Activated naive CD4-positive, alpha-beta T cell treated with anti-CD3 and anti-CD28 coated beads for 36 hours (primary cell): ENCODE measurements at places on chromosomes 13 and 19. TPM values are rescaled to one million over a fixed set of nuclear protein-coding genes. Genes with fewer than 3 reads are reported as not detected.

DNA sequence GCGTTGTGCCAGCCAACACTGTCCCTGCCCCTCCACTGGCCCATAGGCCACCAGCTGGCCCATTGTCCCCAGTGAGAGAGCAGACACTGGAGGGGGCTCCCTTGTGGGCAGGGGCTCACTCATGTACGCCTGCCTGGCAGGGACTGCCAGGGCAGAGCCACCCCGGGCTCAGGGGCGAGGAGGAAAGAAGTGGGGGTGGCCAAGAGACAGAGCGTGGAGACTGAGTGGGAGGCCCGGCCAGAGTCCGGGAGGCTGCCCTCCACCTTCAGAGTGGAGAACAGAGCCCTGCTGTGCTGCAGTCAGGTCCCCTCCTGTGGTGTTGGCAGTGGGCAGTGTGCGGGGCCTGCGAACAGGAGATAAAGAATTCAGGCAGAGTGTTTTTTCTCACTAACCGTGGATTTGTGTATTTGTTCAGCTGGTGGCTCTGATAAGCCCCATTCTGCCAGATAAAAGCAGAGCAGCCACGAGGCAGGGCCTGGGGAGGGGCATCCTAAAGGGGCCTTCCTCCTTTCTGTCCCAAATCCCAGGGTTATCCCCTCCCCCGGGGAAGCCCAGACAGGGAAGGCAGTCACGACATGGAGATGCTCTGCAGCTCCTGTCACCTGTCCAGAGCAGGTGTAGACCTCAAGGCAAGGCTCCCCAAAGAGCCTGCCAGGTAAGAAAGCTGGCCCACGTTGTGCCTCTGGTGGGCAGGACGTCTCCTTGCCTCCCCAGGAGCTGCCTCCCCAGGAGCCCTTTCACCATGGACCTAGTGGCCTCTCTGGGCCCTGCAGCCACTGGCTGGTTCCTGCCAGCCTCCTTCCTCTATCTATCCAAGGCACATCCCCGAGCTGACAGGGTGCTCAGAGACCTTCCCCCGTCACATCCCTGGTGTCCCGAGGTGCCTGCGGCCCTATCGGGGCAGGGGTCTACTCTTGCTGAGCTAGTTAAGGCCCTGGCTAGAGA, 33.0 kb downstream of the LYL1 start:
- no peak for DNase-seq

DNA sequence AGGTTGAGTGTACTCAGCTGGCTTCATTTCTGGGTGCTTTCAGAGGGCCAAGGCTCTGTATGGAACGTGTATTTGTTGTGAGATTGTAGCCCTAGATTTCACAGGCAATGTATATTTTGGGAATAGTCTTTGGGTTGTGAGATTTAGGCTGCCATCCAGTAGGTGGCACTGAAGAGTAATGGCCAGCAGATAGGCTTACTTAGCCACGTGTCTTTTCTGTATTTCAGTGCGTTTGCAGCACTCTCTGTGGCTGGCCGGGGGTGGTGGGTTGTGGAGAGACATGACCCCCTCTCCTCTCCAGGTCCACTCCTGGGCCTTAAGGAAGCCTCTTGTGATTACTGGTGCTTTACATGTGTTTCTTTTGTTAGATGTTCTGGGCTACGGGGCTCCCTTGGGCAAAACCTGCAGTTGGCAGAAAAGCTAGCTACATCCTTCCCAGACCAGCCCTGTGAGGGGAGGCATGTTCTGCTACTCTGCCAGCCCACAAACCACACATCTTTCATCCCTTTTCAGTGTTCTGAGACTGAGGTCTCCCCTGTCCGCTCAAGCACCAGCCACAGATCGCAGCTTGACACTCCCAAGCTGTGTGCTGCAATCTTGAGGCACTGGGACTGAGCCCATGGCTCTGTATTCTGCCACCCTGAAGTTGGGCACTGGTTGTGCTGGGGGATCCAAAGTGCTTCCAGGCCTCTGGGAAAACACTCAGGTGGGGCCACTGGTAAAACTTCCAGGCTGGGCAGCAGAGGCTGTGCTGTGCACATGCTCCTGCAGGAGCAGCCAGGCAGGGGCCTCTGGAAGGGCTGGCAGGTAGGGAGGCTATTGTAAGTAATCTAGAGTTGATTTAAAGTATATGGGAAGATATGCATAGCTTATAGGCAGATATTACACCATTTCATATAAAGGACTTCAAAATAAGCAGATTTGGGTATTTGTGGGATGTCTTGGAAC, 1096.8 kb upstream of the PCDH20 start:
- peak; percentile 23 for DNase-seq

- no peak for DNase-seq
Measured at GRCh38 chr19:1942934-1943555, 2.1 kb downstream of the CSNK1G2 start.

DNA sequence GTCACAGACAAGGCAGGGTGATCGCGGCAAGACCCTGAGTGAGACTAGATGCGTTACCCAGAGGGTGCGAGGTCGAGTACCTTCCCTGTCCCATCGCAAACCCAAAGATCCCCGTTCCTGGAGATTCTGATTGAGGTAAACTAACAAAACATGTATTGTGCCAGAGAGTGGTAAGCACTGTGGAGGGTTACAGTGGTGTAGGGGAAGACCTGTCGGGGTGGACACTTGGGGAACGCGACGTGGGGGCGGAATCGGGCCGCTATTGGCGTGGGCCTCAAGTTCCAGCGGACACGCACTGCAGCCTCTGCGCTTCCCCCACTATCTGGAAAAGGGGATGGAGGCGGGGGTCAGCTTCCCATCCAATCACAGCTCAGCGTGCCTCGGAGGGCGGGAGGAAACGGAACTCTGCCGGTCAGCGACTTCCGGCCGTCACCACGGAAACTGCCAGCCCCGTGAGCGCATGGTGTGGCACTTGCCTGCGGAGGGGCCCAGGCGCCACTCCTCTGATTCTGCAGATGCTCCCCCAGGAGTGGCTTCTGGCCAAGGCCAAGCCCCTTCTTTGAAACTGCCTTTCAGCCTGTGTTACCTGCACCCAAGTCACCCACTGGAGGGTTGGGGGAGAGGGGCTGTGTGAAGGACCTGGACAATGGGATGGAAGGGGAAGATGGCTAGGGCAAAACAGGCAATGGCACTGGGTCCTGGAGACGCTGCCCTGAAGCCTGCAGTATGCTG, 1.0 kb upstream of the UBE2M start:
- peak; percentile 87 for DNase-seq

GRCh38 chr13:26698392-26699196, 62.0 kb downstream of the GPR12 start:
- peak; percentile 88 for DNase-seq

- DNase-seq: no peak
Measured at GRCh38 chr13:114058051-114058867, 74.2 kb downstream of the RASA3 start.

DNA sequence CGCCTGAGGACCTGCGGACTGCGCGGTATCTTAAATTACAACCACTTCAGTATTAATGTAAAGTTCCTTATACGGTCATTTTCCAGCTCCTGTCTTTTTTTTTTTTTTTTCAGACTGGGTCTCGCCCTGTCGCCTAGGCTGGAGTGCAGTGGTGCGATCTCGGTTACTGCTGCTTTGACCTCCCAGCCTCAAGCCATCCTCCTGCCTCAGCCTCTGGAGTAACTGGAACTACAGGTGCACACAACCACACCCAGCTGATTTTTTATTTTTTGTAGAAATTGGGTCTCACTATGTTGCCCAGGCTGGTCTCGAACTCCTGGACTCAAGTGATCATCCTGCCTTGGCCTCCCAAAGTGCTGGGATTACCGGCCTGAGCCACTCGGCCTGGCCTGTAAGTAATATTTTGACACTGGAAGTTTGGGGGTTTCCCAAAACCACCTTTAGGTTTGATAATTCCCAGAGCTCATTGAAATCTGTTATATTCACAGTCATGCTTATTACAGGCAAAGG, 406 bp upstream of the EID2B start:
- no peak for DNase-seq

GRCh38 chr13:43846496-43847158, 32.9 kb downstream of the CCDC122 start:
- DNase-seq: no peak

DNA sequence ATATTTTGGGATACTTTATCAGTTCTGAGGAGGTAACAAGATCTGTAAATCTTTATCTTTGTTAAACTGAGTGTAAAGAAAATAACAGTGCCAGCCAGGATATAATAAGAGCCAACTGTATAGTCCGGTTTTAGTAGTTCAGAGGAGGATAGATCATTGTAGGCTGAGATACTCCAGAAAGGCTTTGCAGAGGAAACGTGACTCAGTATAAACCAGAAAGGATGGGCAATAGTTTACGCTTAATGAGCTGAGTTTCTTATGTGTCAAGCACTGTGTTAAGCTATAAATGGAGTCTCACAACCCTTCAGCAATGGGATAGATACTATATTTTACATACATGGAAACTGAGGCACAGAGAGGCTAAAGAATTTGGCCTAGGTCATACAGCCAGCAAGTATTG, 3.8 kb downstream of the RFXAP start:
- no peak for DNase-seq

DNA sequence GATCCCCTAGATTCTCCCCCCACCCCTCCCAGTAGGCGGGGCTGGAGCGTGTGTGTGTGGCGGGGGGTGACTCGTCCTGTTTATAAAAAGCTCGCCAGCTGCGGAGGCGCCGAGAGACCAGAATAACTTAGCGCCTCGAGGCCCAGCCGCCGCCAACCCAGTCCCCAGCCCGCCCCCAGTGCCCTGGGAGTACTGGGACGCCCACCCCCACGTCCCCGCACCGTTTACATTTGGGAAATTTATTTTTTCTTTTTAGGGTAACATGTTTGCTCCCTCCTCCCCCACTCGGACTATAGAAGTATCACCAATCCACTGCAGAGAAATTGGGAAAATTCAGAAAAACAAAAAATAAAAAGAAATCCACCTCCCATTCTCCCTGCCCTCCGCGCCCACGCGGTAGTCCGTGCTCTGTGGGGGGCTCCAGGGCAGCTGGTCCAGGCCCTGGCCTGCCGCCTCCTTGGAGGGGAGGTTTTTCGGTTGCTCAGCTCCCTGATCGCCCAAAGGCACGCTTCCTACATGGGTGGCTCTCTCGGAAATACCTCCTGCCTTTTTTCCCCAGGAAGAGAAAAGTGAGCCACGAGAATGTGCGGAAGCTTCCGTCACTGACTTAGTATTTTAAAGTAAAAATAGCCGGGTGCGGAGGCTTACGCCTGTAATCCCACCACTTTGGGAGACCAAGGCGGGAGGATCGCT, 1.5 kb upstream of the RAB3A start:
- DNase-seq: peak; percentile 76

- DNase-seq: no peak
Measured at GRCh38 chr19:18764591-18765051, 26.5 kb downstream of the COMP start.

- no peak for DNase-seq
Measured at GRCh38 chr19:21603431-21604231, 98.2 kb downstream of the ZNF429 start.

DNA sequence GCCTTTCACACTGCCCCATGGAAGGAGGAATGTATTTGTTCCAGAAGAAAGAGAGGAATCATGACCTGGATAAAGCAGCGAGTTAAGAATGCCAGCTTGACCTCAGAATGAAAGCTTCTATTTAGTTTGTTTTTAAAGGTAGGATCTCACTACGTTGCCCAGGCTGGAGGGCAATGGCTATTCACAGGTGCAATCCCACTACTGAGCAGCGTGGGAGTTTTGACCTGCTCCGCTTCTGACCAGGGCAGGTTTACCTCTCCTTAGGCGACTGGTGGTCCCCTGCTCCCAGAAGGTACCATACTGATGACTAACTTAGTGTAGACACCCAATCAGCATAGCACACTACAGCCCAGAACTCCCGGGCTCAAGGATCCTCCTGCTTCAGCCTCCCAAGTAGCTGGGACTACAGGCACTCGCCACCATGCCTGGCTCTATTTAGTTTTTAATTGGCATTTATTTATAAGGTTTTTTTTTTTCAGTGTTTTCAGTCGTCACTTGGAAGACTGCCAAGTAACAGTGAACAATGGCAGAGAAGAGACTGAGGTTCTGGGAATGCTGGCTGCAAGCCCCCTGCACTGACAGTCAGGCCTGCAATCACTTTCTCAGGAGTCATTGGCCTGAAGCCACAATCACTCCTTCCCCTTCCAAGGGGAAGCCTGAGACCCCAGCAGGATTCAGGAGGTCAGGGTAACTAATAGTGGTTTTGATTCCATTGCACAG, 73.1 kb downstream of the EPS15L1 start:
- DNase-seq: no peak

DNA sequence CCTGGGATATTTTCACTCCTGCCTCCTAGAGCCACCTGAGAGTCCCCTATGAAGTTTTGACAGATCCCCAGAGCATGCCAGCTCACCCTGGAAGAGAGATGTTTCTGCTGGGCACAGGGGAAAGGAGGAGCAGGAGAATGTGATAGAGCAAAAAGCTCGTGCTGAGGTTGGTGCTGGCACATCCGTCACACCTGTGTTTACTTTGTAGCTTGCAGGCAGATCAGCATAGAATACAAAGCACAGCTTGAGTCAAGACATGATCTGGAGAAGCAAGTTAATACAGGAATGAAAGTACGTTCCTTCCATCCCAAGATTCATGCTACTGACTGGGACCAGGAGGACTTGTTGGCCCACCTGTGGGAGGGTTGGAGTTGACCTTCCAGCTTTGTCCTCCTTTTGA, 46.1 kb downstream of the HSPH1 start:
- DNase-seq: no peak

GRCh38 chr19:51702825-51703574, 9.9 kb downstream of the SPACA6 start:
- peak; percentile 32 for DNase-seq

DNA sequence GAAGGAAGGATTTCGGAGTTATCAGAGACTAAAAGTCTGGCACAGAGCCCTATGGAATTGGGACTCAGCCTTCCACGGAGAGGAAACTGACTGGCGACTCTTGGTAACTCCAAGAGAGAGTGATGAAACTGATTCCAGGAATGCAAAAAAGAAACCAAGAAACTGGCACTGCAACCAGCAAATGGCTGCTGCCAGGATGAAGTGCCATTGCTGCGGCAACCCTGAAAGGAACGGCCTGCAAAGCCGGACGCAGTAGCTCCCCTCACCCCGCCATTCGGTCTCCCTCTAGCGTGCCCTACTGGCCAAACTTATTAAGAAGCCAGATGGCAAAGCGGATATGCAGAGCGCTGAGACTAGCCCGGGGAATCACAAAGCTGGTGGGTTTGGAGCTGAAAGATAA, 236.0 kb downstream of the PCDH9 start:
- DNase-seq: peak; percentile 35

GRCh38 chr13:95697052-95697680, 20.2 kb downstream of the DNAJC3 start:
- no peak for DNase-seq

GRCh38 chr13:94914895-94915294, 202.6 kb upstream of the SOX21 start:
- DNase-seq: no peak

- DNase-seq: no peak
Measured at GRCh38 chr13:34425327-34425949, 516.6 kb upstream of the NBEA start.

CEBPA gene
- 0.10 TPM for total RNA-seq

CLIP3 gene
- not detected for total RNA-seq

SWSAP1 gene
- 1.1 TPM for total RNA-seq
